ENCODE measurements at places on chromosomes 1 and 21.
A peak's percentile ranks its signal among the peaks of the same experiment; 100 is the strongest.

GRCh38 chr1:27527223-27527889 is 37.4 kb upstream of the WASF2 start:
- peak; percentile 87 for DNase-seq

GRCh38 chr1:111666828-111667227 is 47.2 kb downstream of the RAP1A start:
- peak; percentile 10 for DNase-seq

GRCh38 chr1:205436776-205437410 is 15.0 kb upstream of the LEMD1 start:
- DNase-seq, result no peak

GRCh38 chr1:119686661-119687060 is 25.1 kb upstream of the PHGDH start:
- DNase-seq, result no peak

DNA sequence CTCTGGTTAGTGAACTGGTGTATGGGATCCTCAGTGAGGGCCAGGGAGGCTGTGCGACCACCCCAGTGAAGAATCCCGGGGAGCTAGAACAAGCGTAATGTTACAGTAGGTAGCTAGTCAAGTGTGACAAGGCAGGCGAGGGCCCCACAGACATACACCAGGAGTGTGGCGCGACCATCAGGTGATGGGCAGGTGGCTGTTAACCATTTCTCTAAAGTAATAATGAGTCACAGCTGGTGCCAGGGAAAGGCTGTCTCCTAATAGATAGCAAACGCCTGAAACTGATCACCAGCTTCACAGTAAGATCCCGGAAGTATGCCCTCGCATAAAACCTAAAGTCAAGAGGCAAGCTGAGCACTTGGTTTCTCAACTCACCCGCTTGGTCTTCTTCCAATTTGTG is 40.5 kb upstream of the TARBP1 start:
- no peak for DNase-seq

- DNase-seq, result no peak
Observed at GRCh38 chr1:184890539-184890973, 83.8 kb downstream of the NIBAN1 start.

DNA sequence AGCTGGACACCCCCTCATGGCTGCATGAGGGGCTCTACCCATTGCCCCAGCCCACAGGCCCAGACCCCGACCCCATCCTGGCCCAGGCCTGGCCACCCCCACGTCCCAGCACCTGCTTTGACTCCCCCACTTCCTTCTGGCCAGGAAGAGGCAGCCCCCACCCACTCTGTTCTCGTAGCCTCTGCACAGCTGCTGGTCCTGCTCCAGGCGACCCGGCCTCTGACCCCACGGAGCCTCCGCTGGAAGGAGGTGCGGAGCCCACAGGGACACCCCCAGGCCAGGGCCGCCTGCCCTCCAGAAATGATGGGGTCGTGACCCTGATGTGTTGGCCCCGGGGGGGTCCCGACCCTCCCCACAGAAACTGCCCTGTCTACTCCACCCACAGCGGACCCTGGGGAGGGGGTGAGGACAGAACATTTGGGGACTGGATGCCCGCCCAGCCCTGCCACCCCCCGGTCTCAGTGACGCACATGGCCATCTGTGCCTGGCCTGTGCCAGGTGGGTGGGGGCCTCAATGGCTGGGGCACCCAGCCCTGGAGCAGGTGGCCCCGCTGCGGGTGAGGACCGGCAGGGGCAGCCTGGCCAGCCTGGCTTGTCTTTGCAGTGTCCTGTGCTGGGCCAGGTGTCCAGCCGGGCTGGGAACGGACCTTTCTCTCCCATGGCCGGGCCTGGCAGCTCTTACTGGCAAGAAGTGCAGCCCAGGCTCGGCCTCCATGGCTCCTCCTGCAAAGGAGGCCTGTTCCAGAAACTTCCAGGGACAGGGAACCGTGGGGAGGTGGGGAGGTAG is 78.6 kb downstream of the MORN1 start:
- no peak for DNase-seq

DNA sequence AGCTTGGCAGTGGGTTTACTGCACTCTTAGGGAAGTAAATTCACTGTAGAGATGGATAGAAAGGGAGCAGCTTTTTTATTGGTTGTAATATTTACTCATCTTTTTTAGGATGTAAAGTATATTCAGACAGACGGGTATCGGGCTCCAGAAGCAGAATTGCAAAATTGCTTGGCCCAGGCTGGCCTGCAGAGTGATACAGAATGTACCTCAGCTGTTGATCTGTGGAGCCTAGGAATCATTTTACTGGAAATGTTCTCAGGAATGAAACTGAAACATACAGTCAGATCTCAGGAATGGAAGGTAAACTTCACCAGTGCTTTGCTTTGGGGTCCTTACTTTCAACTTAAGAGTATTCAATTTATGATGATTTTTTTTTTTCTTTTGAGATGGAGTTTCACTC is 3.2 kb downstream of the UHMK1 start:
- no peak for DNase-seq

- DNase-seq, result no peak
Observed at GRCh38 chr1:208683141-208683540, 439.0 kb upstream of the PLXNA2 start.

DNA sequence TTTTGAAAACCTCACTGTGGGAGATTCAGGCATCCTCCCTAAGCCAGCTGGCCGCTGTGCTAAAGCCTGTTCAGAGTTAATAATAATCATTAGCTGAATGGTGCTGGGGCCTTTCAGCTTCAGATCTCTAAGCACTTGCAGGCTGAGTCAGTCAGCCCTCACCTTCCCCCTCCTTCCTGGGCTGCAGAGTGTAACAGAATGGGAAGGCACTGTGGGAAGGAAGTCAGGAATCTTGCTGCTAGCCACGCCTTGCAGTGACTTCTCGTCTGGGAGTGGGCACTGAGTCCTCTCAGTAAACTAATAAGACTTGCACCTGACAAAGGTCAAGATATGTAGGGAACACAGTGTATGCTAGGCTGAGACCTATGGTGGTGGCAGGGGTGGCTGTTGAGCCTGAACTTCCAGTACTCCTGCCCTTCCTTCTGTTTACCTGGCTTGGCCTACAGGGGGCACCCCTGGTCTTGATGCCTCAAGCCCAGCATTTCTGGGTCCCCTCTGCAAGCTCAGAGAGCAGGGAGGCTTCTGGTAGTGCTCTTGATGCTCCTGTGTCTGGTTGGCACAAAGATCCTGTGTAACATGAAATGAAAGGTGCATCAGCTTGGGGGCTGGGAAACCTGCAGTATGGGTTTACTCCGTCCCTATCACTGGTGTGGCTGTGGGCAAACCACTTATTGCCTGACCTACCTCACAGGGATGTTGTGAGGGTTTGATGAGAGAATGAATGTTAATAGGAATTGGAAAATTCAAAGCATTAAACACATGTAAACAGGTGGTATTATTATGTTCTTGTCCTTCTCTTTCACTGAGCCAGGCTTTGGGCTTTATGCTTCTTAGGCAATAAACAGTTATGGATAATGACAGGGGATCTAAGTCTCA is 6.0 kb downstream of the CYB561D1 start:
- peak; percentile 64 for DNase-seq

DNA sequence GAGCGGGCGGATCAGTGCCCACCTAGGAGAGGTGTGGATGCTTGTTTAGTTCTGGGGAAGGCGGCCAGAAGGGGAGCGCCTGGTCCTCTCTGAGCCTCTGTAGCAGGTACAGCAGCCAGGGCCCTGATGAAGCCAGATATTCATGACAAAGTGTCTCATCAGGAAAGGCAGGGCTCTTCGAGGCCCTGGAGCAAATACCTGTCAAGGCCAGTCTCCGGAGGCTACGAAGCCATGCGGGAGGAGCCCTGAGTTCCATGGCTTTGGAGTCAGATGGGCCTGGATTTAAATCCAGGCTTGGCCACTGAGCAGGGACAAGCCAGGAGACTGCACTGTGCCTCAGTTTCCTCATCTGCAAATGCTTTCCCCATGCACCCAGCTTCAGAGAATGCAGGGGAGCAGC is 25.4 kb upstream of the GPR153 start:
- DNase-seq, result no peak

DNA sequence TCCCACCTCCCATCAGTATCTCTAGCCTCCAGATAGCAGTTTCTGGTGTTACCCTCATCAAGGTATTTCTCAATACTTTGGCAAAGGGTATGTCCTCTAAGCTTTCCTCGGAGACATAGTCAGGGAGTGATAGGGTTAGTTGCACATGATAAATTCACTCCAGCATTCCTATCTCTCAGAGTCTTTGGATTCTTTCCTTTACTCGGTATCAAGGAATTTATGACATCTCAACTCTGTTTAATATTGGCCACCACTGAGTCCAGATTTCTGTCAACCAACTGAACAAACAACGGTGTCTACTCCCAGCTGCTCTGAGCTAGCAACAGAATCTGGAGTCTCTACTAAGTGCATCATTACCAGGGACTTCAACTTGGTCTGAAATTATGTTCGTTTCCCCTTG is 233.4 kb downstream of the TM2D1 start:
- no peak for DNase-seq

- no peak for DNase-seq
Observed at GRCh38 chr1:208855403-208855802, 611.2 kb upstream of the PLXNA2 start.

DNA sequence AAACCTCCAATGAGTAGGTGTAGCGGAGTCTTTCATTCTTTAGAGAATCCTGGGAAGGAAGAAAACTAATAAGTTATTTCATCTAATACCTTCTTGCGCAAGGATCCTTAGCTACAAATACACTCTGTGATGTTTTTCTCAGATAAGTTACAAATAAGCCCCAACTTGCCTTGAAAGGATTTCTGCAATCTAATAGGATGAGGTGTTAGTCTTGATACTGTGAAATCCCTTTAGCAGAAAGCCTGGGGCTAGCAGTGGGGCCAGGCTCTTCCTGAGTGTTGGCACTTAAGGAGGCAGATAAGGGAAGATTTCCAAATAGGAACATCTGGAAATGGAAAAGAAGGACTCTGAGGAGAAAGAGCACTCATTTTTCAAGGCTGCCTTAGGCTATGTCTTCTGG is 168.0 kb upstream of the DAB1 start:
- no peak for DNase-seq

- peak; percentile 19 for DNase-seq
Observed at GRCh38 chr1:117093091-117093534, 28.4 kb downstream of the TRIM45 start.

DNA sequence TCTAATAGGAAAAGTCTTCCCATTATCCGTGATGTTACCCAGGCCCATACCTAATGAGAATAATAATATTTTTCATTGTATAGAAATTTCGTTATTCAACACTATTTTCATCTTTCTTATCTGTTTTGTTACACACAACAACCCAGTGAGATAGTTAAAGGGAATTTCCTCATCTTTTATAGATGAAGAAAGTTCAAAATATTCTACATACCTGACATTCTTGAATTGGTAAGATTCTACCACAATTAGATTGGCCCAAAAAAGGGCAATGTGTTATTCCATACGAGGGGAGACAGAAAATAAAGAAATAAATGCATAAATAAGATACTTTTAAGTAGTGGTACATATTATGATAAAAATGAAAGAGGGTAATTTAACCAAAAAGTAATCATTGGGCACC is 405.5 kb upstream of the ADAMTS5 start:
- DNase-seq, result no peak

DNA sequence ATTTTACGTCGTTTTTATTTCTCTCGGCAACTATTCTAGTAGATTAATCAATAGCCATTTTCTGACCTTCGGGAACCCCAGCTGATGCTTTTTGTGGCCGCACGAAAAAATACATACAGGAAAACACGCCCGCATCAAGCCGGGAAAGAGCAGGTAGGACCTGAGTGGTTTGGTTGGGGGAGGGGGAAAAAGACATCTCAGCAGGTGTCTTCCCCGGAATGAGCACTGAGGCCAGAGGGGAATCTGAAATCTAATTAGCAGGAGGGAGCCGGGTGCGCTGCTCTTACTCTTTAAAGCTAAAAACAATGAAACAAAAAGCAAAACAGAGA is 618 bp upstream of the FOXD3 start:
- DNase-seq, result peak; percentile 64

- no peak for DNase-seq
Observed at GRCh38 chr1:240030236-240030635, 61.4 kb upstream of the FMN2 start.

DNA sequence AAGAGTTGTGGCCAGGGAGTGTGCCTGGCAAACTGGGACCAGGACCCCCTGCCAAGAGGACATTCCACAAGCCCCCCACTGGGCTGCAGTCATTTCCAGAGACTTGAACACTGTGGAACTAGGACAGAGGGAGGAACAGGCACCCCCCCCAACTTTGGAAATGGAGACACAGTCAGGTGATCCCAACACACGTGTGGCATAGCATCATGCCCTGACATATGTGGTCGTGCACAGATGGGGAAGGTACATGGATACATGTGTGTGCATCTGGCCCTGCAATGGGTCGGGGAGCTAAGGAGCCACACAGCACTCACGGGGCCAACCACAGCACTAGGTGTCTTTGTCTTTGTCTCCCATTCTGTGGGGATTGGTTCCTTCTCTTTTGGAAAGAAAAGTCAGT is 6.6 kb upstream of the TFF3 start:
- DNase-seq, result no peak

DNA sequence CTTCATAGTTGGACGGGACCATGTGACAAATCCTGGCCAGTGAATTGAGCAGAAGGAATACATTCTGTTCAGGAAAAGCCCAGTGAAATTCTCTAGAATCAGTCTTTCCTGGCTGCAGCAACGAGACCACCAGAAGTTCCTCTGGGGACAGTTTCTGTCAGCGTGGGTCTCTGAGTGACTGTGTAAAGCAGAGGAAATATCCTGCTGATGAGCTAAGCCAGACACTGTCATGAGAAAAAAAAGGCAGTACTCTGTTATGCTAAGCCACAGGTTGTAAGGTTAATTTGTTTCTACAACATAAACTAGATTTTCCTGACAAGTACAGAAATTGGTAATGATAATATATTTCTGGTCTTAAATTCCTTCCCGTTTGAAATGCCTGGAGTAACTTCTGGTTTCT is 664.4 kb downstream of the LMO4 start:
- DNase-seq, result no peak

GRCh38 chr1:179366093-179366800 is 476 bp downstream of the AXDND1 start:
- DNase-seq, result peak; percentile 13

DNA sequence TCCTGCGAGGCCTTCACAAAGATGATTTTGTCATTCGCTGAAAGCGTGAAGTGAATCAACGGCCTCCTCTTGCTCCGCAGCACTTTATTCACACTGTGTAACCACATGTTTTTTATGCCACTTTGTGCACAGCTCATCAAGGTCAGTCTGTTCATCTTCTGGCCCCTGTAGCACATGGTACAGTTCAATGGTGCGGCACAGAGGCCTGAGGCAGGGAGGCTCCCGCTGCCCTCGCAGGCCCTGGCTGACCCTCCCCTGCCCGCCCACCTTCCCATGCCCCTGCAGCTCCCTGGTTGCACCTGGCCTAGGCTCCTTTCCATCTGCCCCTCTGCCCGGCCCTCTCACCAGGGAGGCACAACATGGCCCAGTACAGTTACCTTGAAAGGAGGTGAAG is 87.5 kb downstream of the CD247 start:
- no peak for DNase-seq
